Prostate gland (tissue), 2 donors: ENCODE measurements at places on chromosomes 6 and 20. TPM values are rescaled to one million over a fixed set of nuclear protein-coding genes. Genes with fewer than 3 reads are reported as not detected.

Gene MUCL3
- total RNA-seq: not detected

Gene PPP1R10
- 51.0 TPM for total RNA-seq

Gene MACROD2
- 19.4 TPM for total RNA-seq

Gene PRPF6
- total RNA-seq: 60.9 TPM

- no peaks in the 10 kb centered on the region for H3K36me3 ChIP-seq
- H3K4me1 ChIP-seq: no peaks in the 10 kb centered on the region
- no peaks in the 10 kb centered on the region for H3K27me3 ChIP-seq
- no peak overlapping the region for H3K4me3 ChIP-seq
- no peak for DNase-seq
Observed at GRCh38 chr6:166692723-166693302, 65.8 kb upstream of the RPS6KA2 start.

DNA sequence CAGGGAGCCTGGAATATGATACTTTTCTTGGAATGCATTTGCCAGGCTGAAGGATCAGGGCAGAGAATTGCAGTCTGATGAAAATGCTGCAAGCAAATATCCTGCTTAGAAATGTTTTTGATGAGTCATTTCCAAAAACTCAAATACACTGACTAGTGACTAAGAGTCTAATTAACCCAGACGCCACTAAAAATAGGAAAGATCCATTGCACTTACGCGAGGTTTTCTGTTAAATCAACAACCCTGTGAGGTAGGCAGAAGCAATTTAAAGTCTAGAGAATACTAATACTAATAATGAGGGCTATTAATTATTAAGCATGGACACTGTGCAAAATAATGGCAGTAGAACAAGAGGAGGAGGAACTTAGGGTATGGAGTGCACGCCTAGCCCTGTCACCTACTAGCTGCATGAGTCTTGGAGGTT, 130.1 kb upstream of the DOK5 start:
- H3K36me3 ChIP-seq: no peaks in the 10 kb centered on the region
- no peak overlapping the region for H3K4me3 ChIP-seq
- no peaks in the 10 kb centered on the region for H3K27me3 ChIP-seq
- no peaks in the 10 kb centered on the region for H3K4me1 ChIP-seq

DNA sequence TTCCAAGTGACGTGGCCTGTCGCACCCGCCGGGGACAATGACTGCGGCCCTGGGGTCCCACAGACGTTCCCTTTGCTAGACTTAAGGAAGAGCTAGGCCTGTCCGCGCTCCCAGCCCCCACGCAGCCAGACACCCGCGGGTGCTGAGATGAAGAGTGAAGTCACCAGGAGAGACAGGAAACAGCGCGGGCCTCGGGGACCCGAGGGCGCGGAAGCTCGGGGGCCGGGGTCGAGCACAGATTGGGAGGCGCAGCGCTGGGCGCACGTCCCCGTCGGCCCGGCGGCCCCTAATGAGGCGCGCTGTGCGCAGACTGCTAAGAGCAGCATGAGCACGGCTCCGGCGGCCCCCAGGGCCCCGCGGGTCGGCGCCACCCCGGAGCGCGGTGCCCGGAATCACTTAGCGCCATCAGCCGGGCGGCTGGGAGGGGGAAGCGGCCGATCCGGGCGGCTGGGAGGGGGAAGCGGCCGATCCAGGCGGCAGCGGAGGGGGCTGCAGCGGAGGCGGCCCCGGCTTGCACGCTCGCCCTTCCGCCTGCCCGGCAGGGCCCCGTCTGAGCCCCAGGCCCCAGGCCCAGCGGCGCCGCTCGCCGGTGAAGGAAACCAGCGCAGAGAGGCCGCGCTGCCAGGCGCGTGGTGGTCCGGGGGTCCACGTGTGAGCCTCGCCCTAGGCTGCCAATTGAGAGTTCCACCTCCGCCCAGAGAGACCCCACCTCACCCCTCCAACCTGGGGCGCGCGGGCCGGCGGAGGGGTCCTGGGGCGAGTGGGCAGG, 8.3 kb upstream of the AVP start:
- DNase-seq: no peak
- no peaks in the 10 kb centered on the region for H3K36me3 ChIP-seq
- H3K27me3 ChIP-seq: no peaks in the 10 kb centered on the region
- H3K4me3 ChIP-seq: no peak overlapping the region

DNA sequence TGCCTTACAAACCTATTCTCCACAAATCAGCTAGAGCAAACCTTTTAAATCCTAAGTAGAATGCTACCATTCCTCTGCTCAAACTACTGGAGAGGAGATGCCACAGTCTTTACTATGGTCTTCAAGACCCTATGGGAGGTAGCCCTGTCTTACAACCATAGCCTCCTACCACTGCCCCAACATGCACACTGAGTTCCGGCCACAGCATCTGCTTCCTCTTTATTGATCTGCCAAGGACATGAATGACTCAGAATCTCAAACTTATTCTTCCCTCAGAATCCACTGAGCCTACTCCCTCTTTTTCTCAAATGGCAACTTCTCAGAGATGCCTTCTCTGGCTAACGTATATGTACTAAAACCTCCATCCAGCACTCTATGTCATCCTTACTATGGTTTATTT, 12.2 kb upstream of the ANKEF1 start:
- H3K27ac ChIP-seq: no peak overlapping the region
- H3K4me3 ChIP-seq: no peak overlapping the region
- H3K27me3 ChIP-seq: no peaks in the 10 kb centered on the region
- H3K36me3 ChIP-seq: no peaks in the 10 kb centered on the region

DNA sequence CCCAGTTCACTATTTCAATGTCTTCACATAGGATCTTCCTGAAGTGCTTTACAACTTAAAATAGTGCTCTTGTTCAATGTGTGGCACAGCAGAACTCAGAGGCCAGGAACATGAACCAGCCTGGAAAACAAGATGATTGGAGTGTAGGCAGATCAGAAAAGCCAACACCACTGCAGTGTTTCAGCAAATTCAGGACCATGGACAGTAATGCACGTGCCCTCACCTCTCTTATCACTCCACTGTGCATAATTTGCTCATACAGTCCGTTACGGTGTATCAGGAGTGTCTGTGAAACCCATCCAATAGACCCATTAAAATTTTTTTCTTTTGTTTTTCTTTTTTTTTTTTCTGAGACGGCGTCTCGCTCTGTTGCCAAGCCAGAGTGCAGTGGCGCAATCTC, 27.6 kb upstream of the HACE1 start:
- no peaks in the 10 kb centered on the region for H3K4me1 ChIP-seq
- H3K4me3 ChIP-seq: no peak overlapping the region
- H3K27ac ChIP-seq: no peak overlapping the region
- no peak for DNase-seq
- no peaks in the 10 kb centered on the region for H3K27me3 ChIP-seq
- no peaks in the 10 kb centered on the region for H3K36me3 ChIP-seq

DNA sequence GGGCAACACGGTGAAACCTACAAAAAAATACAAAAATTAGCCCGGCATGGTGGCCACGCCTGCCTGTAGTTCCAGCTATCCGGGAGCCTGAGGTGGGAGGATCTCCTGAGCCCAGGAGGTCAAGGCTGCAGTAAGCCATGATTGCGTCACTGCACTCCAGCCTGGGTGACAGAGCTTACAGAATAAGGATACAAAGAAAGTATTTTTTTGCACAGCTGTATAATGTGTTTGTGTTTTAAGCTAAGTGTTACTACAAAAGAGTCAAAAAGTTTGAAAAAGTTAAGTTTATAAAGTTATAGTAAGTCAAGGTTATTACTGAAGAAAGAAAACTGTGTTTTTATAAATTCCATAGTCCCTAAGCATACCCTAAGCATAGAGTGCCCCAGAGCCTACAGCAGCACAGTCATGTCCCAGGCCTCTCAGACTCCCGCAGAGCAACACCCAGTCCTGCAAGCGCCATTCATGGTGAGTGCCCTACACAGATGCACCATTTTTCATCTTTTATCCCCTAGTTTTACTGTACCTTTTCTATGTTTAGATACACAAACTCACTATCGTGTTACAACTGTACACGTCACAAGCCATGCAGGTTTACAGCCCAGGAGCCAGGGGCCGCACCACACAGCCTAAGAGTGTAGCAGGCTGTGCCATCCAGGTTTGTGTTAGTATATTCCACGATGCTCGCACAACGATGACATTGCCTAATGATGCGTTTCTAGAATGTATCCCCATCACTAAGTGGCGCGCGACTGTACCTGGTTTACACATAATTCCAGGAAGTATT, 22.4 kb downstream of the TAF4 start:
- H3K4me3 ChIP-seq: no peak overlapping the region
- H3K4me1 ChIP-seq: no peaks in the 10 kb centered on the region
- no peaks in the 10 kb centered on the region for H3K27me3 ChIP-seq
- H3K36me3 ChIP-seq: no peaks in the 10 kb centered on the region
